ENCODE measurements at places on chromosomes 3 and 15.

- no peak for DNase-seq
These were observed 139.7 kb upstream of the CFAP20DC start for GRCh38 chr3:59189526-59189925.

- DNase-seq, result no peak
These were observed 33.0 kb downstream of the FAM98B start for GRCh38 chr15:38486936-38487335.

DNA sequence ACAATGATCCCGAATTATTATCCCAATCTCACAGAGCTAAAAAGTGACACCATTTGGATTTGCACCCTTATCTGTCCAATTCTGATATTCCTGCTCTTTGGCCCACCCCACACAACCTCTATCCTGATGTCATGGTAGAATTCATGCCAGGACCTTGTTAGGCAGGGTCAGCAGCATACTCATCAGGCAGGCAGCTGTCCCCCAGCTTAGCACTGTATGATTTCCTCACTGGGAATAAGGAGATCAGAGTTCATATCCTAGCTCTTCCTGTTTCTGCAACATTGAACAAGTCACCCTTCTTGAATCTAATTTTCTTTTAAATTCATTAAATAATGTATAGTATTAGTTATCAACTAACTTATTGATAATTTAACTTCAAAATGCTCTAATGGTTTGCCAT is 12.0 kb upstream of the C3orf80 start:
- DNase-seq, result no peak

- DNase-seq, result no peak
These were observed 74.1 kb downstream of the PLXNA1 start for GRCh38 chr3:127056976-127057375.

DNA sequence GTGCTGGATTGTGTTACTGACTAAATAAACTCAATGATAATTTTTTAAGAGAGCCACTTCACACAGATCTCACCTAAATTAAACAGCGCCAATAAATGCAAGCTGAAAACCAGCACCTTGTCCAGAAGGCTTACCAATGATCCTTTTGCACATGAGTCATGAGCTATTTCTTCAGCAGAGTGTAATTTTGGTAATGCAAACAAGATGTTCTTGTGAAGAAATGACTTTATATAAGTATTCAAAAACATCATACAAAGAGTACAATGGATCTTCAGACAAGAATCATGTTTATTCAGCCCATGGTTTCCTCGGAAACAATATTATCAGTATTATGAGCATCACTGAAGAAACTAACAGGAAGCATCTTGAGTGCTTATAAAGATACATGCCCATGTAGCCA is 263.8 kb upstream of the UBE2E2 start:
- no peak for DNase-seq

- no peak for DNase-seq
These were observed 124.3 kb upstream of the IGF1R start for GRCh38 chr15:98523912-98524662.

GRCh38 chr3:66858656-66859381 is 139.3 kb upstream of the KBTBD8 start:
- no peak for DNase-seq

- no peak for DNase-seq
These were observed 36.7 kb upstream of the NDUFB4 start for GRCh38 chr3:120559242-120560061.

DNA sequence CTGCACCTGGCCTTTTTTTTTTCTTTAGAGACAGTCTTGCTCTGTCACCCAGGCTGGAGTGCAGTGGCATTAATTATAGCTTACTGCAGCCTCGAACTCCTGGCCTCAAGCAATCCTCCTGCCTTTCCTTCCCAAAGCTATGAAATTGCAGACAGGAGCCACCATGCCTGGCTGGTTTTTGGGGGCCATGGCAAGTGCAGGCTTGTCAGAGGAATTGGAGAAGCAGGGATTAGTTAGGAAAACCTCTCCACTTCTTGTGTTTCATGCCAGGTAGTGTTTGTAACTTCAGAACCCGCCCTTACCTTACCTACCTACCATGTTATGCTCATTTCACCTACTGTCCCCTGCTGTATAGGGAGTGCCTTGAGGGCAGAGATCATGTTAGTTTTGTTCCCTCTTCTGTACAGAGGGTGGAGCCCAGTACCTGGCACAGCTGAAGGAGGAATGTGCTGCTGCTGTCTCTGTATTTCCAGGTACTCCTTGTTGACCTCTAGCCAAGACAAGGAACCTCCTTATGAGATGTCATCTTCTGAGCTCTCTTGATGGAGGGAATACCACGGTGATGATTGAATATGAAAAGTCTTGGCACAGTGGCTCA is 43.8 kb downstream of the TRAK1 start:
- DNase-seq, result no peak

DNA sequence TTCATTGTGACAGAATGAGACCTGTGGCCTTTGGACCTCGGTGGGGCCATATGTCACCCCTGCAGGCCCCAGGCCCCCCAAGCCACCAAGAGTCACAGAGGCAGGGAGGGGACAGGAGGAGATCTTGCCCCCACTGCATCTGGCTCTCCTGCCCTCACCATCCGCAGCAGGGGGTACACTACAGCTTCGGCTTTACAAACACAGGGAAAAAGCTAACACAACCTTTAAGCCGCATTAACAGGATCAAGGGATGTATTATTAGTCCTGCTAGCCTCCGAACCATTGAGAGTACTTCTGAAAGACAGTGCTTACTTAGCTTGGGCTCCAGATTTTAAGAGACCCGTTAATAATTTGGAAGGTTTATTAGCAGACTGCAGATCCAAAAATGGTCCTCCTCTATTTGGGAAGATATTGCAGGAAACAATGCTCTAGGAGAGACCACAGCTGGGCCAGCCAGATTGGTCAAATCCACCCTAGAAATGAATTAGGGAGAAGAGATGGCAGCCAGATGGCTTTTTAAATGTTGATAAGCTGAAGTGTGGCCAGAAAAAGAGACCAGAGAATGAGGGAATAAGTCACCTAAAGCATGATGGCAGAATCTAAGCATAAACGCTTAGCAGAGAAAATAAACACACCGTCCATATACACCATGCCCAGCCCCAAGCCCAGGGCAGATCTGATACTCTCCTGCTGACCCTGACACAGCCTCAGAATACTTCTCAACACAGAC is 31.5 kb downstream of the SRGAP3 start:
- no peak for DNase-seq

Measured in NCI-H526 treated with DMSO at 0.1 percent for 48 hours (cell line).